Right ventricle myocardium superior (tissue), 1 donor: ENCODE measurements at places on chromosomes 6 and 20. TPM values are rescaled to one million over a fixed set of nuclear protein-coding genes. Genes with fewer than 3 reads are reported as not detected.

DNA sequence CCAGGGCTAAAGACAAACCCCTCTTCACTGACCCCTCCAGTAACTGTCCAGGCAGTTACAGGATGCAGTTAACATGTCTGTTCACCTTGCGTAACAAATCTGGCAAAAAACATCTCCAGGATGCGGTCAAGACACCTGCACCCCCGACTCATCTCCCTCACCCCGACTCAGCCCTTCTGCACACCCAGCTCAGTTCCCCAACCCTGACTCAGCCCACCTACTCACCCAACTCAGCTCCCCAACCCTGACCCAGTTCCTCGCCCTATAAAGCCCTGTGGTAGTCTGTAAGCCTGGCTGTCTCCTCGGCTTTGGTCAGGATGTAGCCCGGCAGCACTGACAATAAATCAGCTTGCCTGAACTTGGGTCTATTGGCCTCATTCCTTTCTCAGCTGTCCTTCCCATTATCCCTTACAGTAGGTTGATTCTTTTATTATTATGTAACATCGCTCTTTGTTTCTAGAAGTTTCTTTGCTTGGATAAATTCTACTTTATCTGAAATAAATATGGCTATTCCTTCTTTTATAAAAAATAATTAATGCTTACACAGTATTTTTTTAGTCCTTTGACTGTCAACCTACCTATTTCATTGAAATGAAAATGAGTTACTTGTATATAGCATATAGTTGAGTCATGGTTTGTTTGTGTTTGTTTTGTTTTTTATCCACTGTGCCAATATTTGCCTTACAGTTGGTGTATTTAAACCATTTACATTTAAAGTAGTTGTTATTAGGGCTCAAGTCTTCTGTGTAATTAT, 12.9 kb upstream of the ADTRP start:
- no peak for DNase-seq

DNA sequence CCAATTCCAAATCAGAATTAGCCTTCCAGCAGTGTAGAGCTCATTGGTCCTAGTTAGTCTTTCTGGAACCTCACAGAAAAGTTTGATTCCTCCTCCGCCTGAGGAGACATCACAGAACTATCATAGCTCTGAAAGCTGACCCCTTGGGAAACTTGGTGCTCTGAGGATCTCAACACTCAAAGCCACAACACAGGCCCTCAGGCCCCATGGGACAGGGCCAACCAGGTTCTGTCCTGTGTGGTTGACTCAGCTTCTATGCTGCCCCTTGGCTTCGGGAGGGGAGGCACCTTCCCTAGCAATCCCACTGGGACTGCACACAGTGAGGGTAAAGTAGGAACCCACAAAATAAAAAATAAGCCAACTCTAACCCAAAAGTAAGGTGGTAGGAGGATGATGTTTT, 237.5 kb upstream of the ECI2 start:
- DNase-seq, result no peak

GRCh38 chr6:37783025-37783855, 36.3 kb upstream of the ZFAND3 start:
- no peak for DNase-seq

GRCh38 chr6:6946206-6947155, 161.3 kb upstream of the RREB1 start:
- DNase-seq, result no peak

DNA sequence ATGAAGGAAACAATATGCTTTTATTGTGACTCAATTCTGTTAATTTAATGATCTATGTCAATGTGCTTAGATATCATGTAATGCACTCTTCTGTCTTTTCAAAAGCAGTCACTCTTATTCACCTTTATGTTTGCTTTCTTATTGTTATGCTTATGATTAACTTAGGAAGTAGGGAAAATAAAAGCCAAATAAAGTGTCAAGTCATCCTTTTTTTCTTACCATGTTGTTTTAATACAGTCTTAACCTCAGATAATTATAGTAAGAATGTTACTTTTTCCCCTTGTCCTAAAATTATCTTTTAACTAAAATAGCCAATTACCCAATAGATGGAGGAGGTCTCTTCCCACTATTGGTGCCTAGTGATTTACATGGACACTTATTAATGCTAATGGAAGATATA, 72.6 kb downstream of the TFAP2B start:
- DNase-seq, result no peak

GRCh38 chr6:99148111-99148510, 200.4 kb upstream of the FBXL4 start:
- no peak for DNase-seq

- no peak for DNase-seq
Observed at GRCh38 chr6:148487461-148487860, 144.8 kb downstream of the SASH1 start.

The C6orf52 gene
- total RNA-seq, result 0.78 TPM

The ADA gene
- total RNA-seq, result 8.9 TPM

The CDSN gene
- not detected for total RNA-seq

The ADGB gene
- total RNA-seq, result not detected

The C4B gene
- 58.3 TPM for total RNA-seq
